ENCODE measurements at places on chromosomes 3 and 15.

DNA sequence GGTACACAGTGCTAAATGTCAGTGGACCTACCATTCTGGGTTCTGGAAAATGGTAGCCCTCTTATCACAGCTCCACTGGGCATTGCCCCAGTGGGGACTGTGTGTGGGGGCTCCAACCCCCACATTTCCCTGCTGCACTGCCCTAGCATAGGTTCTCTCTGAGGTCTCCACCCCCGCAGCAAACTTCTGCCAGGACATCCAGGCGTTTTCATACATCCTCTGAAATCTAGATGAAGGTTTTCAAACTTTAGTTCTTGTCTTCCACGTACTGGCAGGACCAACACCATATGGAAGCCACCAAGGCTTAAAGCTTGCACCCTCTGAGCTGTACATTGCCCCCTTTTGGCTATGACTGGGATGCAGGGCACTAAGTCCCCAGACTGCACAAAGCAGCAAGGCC, 788.2 kb upstream of the ALCAM start:
- peak; percentile 9 for DNase-seq

DNA sequence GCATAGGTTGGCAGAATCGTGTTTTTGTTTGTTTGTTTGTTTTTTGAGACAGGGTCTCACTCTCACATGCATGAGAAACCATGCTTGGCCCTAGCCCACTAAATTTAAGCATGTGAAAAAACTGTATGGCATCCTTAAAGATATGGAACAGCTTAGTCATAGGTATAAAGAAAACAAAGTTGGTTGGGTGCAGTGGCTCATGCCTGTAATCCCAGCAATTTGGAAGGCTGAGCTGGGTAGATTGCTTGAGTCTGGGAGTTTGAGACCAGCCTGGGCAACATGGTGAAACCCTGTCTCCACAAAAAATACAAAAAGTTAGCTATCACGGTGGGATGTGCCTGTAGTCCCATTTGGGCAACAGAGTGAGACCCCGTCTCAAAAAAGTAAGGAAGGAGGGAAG, 25.2 kb downstream of the EXD1 start:
- DNase-seq: no peak

DNA sequence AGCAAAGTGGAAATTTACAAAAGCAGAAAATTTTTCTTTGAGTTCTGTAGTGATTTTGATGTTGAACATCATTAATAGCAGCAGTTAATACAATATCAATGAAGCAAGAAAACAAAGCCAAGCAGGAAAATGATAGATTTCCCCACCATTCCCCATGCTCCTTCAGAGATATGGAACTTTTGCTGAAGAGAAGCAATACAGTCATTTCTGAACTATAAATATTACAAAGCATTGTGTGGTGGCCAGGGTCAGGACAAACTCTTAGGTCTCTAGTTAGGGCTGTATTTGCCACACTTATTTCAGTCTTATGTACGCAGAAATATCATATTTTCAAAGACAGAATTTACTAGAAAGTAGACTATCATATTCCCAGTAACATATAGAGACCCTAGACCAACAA, 88.8 kb upstream of the P3H2 start:
- no peak for DNase-seq

- peak; percentile 75 for DNase-seq
These were observed 4.5 kb upstream of the SEMA3B start for GRCh38 chr3:50264383-50264963.

GRCh38 chr15:97884513-97885131, 75.9 kb upstream of the ARRDC4 start:
- no peak for DNase-seq

DNA sequence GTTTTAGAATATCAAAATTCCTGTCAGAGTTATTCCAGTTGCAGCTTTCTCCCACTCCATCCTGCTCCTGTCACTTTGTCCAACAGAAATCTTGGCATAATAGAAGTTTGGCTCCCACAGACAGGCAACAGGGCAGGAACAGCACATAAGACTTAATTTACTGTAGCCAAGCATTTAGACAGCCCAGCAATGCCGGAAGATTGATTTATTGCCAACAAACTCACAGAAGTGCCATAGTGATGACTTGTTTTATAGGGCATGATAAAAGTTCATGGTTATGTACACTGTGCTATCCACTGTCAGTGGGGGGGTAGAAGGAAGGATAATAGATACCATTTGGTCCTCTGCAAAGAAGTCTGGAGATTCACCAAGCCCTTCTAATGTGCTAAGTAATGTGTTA, 98.3 kb upstream of the CBLB start:
- peak; percentile 75 for DNase-seq

DNA sequence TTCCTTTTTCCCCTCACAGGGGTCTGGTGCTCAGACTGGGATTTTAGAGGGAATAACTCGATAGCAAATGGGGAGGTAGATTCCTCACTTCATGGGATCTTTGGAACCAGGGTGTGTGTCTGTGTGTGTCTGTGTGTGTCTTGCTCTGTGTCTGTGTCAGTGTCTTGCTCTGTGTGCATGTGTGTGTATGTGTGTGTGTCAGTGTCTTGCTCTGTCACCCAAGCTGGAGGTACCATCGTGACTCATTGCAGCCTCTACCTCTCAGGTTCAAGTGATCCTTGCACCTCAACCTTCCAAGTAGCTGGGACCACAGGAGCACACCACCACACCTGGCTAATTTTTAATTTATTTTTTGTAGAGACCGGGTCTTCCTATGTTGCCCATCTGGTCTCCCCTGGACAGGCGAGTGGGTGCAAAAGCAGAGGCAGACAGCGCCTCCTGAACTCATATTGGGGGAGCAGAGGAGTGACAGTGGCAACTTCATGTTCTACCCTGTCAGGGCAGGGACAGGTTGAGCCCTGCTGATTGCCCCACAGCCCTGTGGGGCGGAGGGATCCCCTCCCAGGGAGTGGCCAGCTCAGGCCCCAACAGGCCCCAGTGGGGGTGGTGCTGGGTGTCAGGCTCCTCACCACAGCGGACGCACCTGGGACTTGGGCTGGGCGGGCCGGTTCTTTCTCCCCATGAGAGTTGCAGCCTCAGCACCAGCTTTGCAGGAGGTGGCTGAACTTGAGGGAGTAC, 10.4 kb upstream of the SEMA4B start:
- no peak for DNase-seq

DNA sequence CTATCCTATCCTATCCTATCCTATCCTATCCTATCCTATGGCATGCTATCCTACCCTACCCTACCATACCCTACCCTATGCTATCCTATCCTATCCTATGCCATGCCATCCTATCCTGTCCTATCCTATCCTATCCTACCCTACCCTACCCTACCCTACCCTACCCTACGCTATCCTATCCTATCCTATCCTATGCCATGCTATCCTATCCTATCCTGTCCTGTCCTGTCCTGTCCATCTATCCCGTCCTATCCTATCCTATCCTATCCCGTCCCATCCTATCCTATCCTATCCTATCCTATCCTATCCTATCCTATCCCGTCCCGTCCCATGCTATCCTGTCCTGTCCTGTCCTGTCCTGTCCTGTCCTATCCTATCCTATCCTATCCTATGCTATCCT, 57.4 kb downstream of the SLC6A11 start:
- DNase-seq: no peak

GRCh38 chr3:104554425-104554824, 812.3 kb upstream of the ALCAM start:
- no peak for DNase-seq

GRCh38 chr15:57705746-57706404, 639 bp upstream of the POLR2M start:
- DNase-seq: no peak

GRCh38 chr3:16795581-16795980, 89.2 kb upstream of the PLCL2 start:
- peak; percentile 31 for DNase-seq

DNA sequence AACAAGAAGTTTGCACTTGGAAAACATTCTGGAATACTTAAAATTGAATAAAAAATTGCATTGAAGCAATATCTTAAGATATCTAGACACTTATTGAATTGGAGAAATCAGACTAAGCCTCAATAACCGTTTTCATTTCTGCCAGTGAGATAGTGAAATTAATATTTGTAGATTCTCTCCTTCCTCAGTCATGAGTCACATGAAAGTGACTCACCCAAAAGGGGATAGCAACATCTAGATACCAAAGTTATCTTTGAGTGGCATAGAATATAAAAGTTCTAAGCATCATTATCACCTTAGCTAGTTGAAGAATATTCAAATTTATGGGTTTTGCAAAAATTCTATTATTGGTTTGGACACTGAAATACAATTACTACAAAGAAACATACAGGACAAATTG, 614.8 kb upstream of the ZNF717 start:
- DNase-seq: no peak

- DNase-seq: no peak
These were observed 445.1 kb upstream of the RBMS3 start for GRCh38 chr3:28835751-28836150.

DNA sequence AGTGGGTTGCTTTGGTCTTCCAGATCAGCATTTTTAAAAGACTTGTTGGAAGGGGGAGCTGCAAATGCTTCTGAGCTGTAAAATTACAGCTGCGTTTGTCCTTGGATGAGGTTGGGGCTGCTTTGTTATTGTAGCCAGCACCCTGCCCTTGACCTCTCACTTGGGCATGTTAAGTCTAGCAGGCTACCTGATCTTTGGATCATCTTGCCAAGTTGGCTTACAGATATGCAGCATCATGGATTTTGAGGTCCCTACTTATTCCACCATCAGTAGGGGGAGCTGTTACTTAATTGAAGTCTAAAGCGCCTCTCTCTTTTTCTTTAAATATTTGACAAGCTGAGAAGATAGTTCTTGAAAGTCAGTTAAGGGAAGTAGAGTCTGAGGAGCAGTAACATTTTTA, 793.0 kb downstream of the MCTP2 start:
- peak; percentile 49 for DNase-seq

DNA sequence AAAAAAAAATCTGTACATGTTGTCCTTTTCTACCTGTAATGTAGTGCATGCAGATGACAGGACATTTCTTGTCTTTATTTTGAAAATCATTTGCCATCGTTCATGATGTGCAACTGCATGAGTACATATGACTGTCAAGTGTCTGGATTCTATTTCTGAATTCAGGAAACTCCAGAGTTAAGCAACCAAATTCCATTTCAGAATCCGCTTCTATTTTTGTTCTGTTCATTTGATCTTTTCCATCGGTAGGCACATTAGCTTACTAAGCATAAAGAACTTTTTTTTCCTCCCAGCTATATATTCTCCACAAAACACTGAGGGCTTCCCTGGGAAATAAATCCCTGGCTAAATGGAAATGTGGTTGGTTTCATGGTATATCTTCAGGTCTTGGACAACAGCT, 365.6 kb downstream of the PTPRG start:
- DNase-seq: no peak

- no peak for DNase-seq
These were observed 1102.2 kb downstream of the IGSF11 start for GRCh38 chr3:117932441-117932840.

GRCh38 chr3:42439261-42440115, 29.1 kb upstream of the LYZL4 start:
- no peak for DNase-seq

GRCh38 chr3:38578081-38578475, 71.4 kb downstream of the SCN5A start:
- DNase-seq: no peak

DNA sequence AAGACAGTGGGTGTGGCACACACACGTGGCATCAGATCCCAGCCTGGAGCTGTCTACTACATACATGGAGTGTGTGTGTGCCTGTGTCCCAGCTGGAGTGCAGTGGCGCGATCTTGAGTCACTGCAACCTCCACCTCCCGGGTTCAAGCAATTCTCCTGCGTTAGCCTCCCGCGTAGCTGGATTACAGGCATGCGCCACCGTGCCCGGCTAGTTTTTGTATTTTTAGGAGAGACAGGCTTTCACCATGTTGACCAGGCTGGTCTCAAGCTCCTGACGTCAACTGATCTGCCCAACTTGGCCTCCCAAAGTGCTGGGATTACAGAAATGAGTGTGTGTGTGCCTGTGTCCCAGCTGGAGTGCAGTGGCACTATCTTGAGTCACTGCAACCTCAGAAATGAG, 108.8 kb downstream of the IL12A start:
- no peak for DNase-seq

DNA sequence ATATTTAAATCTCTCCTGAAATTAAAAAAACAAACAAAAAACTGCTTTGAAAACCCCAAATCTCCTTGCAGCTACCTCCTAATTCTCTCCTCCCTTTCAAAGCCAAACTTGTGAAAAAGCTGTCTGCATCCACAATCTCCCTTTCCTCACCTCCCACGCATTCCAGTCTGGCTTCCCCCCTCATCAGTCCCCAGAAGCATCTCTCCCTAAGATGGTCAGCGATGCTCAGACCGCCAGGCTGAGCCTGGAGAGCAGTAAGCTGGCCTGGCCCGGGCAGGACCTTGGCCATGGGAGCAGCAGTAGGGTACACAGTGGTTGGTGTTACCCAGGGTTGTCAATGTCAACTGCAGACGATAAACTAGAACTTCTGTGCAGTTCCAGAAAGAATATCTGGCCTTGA, 32.9 kb upstream of the BLM start:
- no peak for DNase-seq

DNA sequence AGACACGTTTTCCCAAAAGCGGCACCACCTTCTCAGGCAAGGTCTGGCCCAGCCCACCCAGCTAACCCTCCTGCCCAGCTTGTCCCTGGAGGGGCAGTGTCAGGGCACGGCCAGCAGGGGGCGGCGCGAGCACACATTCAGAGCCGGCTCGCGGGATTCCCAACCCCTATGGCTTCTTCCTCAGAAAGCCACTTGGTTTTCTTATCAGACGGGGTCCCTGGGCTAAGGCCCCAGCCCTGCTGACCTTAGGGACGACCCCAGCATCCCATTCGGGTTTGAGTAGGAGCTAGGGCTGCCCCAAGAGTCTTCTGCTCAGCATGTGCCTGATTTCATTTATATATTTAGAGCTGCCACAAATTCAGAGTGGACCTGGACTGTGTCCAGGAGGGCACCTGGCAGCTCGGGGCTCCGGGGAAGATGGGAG, 14.5 kb downstream of the RLBP1 start:
- DNase-seq: peak; percentile 88

DNA sequence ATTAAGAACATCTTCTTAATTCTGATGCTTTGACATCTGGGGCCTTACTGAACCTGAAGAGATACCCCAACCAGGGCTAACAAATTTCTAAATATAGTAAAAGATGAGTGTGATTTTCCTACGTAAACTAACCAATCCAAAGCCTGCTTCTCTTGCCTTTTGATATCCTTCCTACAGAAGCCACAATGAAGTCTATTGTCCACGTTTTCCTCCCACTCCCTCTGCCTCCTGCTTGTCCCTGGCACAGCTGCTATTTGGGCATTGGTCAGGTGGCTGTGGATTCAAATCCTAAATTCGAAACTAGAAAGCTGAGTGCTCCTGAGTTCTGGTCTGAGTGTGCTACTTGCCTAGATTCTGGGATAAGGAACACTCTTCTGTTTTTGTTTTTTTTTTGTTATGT, 17.4 kb upstream of the MKRN3 start:
- DNase-seq: no peak

DNA sequence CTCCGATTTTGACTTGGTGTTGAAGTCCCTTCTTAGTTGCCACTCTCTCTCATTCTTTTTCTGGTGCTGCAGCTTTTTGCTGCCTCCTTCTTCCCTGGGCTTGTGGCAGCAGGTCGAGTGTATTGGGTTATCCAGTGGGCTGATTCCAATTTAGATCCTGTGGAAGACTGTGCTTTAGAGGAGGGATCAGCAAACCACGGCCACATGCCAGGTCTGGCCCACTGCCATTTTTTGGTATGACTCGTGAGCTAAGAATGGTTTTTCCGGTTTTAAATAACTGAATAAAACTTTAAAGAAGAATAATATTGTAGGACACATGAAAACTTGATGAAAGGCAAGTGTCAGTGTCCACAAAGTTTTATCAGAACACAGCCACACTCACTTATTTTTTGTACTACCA, 330.5 kb downstream of the ROBO2 start:
- DNase-seq: peak; percentile 7

GRCh38 chr3:175222356-175222755, 363.2 kb downstream of the NAALADL2 start:
- DNase-seq: no peak
